Femur (tissue), 1 donor: ENCODE measurements at places on chromosomes 1 and 21.

GRCh38 chr1:168726281-168726680 is 2.7 kb downstream of the DPT start:
- DNase-seq: peak; percentile 39

- no peak for DNase-seq
Observed at GRCh38 chr21:46171585-46171984, 12.7 kb downstream of the SPATC1L start.

GRCh38 chr21:14677639-14678179 is 131.6 kb upstream of the SAMSN1 start:
- DNase-seq: no peak

GRCh38 chr1:100866041-100866900 is 28.4 kb downstream of the EXTL2 start:
- no peak for DNase-seq

DNA sequence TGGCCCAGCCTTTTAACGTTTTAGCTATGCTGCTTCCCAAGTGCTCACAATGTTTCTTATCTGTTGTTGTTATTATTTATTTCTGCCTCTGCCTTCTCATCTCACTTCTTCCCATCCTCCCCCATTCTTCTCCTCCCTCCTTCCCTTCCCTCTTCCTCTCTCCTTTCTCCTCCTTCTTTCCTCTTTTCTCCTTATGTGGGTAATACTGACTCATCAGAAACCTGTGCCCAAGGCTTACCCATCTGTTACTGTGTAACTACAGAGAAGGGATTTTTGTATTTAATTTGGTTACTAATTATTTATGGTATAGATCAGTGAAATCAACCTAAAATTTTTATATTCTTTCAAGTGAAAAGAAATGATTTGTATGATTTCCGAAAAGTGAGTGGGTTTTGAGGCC is 120.3 kb downstream of the KCNK2 start:
- DNase-seq: no peak

- DNase-seq: no peak
Observed at GRCh38 chr21:45598109-45598508, 45.4 kb upstream of the PCBP3 start.

DNA sequence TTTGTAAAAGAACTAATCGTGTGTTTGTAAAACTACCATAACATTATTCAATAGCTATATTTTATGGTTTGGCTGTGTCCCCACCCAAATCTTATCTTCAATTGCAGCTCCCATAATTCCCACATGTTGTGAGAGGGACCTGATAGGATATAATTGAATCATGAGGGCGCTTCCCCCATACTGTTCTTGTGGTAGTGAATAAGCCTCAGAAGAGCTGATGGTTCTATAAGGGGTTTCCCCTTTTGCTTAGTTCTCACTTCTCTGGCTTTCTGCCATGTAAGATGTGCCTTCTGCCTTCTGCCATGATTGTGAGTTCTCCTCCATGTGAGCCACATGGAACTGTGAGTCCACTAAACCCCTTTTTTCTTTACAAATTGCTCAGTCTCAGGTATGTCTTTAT is 1372.3 kb downstream of the AMY1C start:
- DNase-seq: no peak

DNA sequence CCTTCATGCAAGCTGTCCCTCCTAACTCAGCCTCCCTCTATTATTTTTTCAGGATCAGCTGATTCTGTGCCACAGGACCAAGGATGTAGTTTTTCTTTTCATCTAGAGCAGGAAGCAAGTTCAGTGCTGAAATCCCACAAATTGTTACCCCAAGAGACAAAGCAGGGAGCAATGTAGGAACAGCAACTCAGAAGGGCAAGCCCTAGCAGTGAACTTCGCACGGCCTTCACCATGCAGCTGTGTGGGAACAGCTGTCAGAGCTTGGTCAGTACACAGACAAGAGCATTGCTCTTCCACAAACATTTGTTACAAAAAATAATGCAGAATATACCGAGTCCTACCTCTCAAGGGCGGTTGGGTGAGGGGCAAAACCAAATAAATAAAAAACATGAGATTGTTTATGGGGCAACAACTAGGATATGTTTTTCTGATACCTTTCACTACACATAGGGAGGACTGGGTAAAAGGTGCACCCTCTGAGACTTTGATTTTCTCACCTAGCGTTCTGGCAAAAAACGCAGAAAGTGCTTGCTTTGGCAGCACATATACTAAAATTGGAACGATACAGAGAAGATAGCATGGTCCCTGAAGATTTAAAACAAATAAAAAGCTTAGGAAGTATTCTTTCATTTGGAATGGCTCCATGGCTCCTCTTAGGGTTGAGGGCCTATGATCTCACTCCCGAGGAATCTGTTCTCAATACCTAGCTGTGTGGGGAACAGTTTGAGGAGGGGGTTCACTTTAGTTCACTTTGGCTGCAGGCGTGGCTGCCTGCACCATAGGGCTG is 37.1 kb upstream of the ANGPTL7 start:
- DNase-seq: peak; percentile 46

- DNase-seq: no peak
Observed at GRCh38 chr1:151964510-151964909, 29.1 kb downstream of the S100A10 start.

- DNase-seq: no peak
Observed at GRCh38 chr1:185672719-185673360, 61.4 kb upstream of the HMCN1 start.

- peak; percentile 52 for DNase-seq
Observed at GRCh38 chr1:221637641-221638041, 104.2 kb downstream of the DUSP10 start.

GRCh38 chr1:18137759-18138345 is 30.3 kb downstream of the IGSF21 start:
- DNase-seq: no peak

DNA sequence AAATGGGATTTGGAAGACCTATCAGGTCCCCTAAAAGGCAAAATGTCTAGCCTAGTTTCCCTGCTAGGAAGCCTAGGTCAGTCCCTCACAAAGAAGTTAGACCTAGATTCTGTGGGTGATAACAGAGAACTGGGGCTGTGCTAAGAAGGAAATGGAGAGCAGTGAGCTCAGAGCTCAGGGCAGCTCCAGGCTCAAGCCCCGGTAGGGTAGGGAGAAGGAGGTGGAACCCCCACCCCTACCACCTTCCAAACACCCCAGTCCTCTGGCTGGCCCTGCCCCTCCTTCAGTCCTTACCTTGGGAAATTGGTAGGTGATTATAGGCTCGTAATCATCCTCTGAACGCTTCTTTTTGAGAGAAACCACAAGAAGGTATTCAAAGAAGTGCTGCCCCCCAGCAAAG is 1.1 kb downstream of the DENND2D start:
- DNase-seq: no peak

DNA sequence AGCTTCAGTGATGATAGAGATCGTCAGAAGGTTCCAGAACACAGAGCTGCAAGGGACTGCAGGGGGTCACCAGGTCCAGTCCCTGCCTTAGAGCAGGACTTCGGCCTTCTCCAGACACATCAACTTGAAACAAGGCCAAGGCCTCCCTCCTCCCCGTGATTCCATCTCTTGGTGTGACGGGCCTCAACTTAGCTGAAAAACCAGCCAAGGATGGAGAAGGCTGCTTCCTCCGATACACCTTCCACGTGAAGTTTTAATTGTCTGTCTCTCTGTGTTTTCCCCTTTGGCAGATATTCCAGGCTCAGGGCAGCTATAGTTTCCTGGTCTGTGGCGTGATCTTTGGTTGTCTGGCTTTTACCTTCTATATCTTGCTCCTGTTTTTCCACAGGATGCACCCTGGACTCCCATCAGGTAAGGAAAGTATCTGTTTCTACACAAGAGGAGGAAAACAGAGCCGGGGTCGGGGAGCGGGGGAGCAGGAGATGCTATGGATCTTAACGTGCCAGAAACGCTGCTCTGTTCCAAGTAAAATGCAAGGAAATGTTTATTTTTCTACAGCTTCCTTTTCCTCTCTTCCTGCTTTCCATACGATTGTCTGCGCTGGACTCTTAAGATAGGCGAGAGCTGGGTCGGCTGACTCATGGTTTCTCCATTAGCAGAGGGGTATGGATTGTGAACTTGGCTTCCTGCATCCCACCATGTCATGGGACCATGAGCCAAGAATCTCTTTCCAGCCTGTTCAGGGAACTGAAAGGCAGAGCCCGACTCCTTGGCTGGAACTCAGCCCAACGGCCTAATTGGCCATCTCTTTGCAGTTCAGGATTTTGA is 32.8 kb downstream of the ELK4 start:
- peak; percentile 93 for DNase-seq

- no peak for DNase-seq
Observed at GRCh38 chr1:30535595-30536325, 187.6 kb downstream of the MATN1 start.

DNA sequence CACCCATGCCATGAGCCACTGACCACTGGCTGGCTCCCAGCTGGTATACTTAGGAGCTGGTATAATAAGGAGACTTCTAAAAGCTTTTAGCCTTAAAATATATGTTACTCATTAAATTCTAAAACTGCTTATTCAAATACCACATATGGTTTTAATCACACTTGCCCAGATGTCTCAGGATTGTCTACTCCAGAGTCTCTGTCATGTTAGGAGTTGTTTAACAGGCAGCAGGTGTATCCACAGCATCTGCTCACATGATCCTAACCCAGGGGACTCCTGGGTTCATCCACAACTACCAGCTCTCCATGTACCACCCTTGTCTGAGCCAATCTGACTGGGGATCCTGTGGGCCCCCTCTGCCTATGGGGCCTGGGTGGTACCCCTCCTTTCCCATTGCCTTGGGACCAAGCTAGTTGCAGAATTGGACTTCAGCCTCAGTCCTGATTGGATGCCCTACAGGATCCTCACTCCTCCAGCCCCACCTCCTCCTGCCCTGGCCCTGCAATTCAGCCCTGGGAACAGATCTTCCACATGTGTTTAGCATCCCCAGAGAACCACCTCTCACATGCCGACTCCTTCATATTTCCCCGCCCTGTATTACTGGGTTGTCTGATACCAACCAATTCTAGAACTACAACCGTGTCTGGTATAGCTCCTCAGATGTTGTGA is 61.3 kb downstream of the BCAR3 start:
- no peak for DNase-seq

- no peak for DNase-seq
Observed at GRCh38 chr1:41020109-41020576, 1.4 kb downstream of the SLFNL1 start.

- DNase-seq: no peak
Observed at GRCh38 chr1:79539001-79539400, 532.5 kb upstream of the ADGRL4 start.

DNA sequence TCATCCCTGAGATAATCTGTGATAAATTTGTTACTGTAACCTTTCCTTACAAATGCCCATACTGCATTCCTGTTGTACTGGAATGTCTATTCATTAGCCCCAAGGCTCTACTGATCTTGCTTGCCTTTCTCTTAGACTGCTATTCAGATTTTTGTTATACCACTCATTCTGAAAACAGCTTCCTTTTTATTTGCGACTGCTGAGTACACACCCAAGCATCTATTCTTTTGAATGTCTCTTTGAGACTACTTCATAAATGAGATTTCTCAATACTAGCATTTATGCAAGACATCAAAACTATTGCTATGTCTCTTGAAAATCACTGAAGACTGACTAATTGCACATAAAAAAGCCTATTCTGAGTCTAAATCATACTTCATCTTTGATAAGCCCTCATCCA is 38.6 kb downstream of the DENND1B start:
- no peak for DNase-seq

DNA sequence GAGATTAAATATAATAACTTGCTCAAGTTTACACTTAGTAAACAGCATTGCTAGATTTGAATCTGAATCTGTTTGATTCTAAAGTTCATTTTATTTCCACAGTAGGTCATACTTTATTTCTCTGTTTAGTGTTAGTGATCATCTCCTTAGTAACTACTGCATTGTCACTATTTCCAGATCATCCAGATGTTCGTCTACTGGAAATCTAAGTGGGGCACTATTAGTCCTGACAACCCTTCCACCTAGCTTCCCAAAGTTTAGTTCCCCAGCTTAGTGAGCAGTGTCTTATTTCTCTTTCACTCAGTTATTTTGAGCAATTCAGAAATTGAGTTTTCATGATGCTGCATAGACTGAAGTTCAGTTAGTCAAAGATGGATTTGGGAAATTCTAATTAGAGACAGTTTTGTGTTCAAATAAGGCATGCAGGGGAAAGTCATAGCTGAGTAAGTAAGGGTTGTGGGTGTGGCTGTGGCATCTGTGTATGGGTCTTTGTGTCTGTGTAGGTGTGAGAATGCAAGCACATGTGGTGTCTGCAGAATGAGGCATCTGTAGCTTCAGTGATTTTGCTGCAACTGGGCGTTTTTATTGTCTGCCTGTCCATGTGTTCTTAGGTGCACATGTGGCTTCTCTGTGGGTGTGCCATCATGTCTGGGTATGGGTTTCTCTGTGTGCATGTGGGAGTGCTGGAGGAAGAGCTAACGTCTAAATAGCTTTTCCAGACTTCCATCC is 107.3 kb downstream of the NTMT2 start:
- DNase-seq: no peak

DNA sequence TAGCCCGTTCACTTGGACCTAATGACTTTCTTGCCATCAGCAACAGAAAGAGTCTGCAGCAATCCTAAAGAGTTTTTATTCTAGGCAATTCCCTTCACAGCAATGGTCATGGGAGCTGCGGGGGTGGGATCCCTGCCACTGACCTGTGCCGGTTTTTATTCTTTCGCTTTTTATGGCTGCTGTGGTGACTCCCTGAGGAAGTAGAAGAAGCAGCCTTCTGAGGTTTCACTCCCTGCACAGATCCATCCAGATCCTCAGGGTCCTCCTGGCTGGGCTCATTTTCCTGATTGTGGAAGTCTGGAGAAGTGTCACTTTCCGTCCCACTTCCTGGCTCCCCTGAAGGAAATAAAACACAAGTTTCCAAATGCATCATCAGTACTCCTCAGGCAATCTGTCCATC is 12.9 kb downstream of the MEAF6 start:
- DNase-seq: no peak

DNA sequence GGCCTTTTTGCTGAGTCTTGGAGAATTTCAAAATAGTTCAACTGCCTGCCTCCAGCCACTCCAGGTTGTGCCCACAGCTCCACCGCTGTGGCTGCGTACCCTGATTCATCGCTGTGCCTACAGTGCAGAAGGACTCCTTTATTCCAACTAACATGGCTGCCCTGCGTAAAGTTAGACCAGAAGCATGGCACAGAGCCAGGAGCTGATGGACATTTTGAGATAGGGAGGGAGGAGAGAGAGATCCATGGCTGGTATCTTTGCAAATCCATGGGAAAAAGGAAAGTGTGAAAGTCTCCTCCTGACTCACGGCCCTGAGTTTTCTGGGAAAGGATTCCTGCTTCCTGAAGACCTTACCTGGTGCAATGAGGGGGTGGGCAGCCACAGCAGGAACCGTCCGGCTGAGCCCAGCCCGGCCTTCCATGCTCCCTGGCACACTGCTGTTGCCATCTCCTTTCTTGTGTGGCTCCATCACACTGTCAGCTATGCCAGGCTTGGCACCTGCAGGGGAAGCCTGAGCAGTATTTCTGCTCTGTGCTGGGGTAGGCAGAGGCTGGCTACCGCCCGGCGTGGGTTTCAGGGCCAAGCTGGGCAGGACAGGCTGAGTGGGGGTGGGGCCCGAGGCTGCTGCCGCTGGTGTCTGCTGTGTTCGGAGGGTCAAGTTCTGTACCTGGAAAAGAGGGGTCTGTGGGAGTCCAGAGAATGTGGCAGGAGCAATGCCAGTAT is 46.0 kb upstream of the A3GALT2 start:
- no peak for DNase-seq
